Kidney glomerular epithelial cell (primary cell): ENCODE measurements at places on chromosomes 12 and 14.

- DNase-seq: no peak
Observed at GRCh38 chr12:115758183-115758582, 519.3 kb downstream of the MED13L start.

GRCh38 chr12:129909051-129910020, 5.5 kb upstream of the TMEM132D start:
- no peak for DNase-seq

- DNase-seq: no peak
Observed at GRCh38 chr12:103011974-103012763, 54.7 kb downstream of the ASCL1 start.

DNA sequence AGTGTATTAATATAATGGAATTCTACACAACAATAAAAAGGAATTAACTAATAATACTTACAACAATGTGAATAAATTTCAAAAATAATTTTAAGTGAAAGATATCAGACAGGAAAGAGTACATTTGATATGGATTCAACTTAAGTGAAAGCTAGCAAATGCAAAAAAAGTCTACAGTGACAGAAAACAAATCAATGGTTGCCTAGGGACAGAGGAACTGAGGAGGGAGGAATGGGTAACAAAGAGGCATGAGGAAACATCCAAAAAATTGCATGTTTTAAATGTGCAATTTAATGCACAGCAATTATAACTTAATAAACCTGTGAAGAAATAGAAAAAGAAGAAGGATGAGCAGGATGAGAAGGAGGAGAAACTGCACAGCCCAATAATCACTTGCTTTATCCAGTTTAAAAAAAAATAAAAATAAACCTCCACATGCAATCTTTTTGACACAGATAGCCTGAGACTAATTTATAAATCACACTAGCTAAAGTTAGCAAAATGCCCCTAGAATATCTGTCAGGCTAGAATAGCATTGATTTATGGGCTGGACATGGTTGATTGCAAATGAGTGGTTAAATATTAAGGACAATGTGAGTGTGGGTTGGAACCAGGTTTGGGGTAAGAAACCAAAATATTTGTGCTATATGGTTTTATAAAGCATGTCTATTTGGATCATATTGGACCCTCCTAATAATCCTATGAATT, 1089.1 kb downstream of the TRHDE start:
- DNase-seq: peak; percentile 29

GRCh38 chr12:46754550-46754949, 71.2 kb downstream of the SLC38A4 start:
- DNase-seq: no peak

- no peak for DNase-seq
Observed at GRCh38 chr14:99315197-99315596, 43.2 kb upstream of the BCL11B start.

- no peak for DNase-seq
Observed at GRCh38 chr14:100536721-100537445, 50.3 kb downstream of the BEGAIN start.

- no peak for DNase-seq
Observed at GRCh38 chr12:79415321-79415720, 275.4 kb downstream of the PAWR start.

DNA sequence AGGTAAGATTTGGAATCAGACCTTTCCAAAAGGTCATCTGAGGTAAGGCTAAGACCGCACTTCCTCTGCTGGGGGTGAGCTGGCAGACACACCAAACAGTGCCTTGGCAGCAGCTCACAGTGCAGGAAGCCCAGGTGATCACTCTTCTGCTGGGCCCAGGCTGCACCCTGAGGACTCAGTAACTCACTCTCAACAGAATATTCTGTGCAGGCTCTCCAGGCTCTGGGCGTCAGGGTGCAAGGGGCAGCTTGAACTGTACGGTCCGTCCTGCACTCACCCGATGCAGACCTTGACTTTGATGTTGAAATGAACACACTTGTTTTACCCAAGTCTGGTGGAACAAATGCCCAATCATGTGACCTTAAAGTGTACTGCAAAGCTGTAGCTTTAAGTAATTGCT, 6.0 kb downstream of the ALKBH2 start:
- no peak for DNase-seq

- DNase-seq: no peak
Observed at GRCh38 chr12:94250130-94250529, 101.8 kb downstream of the PLXNC1 start.

DNA sequence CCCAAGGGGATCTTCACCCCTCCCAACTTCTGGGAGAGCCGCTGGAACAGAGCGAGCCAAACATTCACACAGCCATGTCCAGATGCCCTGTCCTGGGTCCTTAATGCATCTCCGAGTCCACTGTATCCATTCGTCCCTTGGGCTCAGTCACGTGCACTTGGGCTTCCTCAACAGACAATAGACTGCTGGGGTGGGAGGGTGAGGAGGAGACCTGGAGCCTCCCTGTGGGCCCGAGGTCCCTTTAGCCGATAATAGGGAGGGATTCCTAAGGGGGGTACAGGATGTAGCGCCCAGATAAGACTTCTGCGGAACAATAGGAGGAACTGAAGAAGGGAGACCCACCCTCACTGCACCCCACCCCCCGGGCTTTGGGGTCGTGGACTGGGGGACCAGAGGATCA, 6.7 kb downstream of the ARHGEF25 start:
- DNase-seq: no peak

- DNase-seq: peak; percentile 18
Observed at GRCh38 chr12:121800694-121801594, 2.9 kb upstream of the SETD1B start.

- peak; percentile 59 for DNase-seq
Observed at GRCh38 chr12:19739195-19739776, 300.0 kb downstream of the AEBP2 start.

DNA sequence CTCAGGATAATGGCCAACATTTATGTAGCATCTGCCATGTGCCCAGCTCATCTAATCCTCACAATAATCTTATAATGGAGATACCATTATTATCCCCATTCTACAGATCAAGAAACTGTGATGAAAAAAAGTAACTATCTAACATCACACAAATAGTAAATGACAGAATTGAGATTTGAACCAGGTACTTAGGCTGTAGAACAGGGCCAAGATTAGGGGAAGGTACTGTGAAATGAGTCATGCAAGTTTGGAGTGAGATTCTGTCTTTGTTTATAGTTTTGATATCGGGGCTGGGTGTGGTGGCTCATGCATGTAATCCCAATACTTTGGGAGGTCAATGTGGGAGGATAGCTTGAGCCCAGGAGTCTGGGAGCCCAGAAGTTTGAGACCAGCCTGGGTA, 1.3 kb upstream of the GNPTAB start:
- DNase-seq: no peak

- no peak for DNase-seq
Observed at GRCh38 chr12:95418142-95418541, 55.8 kb upstream of the METAP2 start.

GRCh38 chr12:96070670-96071279, 35.4 kb upstream of the LTA4H start:
- DNase-seq: no peak

DNA sequence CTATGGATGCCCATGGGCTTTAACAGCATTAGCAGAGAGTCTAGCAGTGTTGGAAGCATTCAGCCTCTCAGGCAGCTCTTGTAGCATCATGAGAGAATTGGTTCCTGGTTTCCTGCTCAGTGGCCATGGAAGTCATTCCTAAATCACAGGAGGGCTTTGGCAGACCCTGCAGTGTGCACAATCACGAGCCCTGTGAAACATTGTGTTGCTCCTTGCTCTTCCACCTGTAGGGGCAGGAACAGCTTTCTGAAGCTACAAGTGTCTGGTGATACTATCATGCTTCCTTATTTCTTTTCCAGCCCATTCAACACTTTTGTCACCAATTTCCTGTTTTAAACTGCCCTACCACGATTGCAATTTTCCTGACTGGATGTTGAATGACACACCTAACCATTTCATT, 402.2 kb upstream of the USP15 start:
- DNase-seq: no peak

- DNase-seq: no peak
Observed at GRCh38 chr12:49847161-49847560, 4.3 kb upstream of the BCDIN3D start.

DNA sequence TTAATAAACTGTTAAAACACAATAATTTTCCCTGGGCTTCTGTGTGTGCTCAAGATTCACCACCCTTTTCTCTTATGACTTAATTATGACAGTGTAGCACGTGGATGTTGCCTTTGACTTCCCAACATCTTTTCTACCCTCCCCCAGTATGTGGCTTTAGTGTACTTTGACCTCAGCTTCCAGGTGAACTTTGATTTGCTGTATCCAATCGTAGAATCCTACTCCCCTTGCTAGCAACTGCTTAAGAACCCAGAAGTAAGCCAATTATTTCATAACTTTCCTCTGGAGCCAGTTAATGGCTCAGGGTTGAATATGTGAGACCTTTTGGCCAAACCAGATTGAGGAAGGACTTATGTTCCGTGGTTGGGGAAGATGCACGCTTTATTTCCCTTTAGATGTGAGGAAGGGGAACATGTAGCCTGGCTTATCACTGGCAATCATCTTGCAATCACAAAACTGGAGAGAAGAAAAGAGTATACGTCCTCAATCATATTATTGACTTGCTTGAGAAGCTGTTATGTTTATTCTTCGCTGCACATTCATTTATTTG, 259.6 kb upstream of the ATP2B1 start:
- DNase-seq: no peak

- peak; percentile 69 for DNase-seq
Observed at GRCh38 chr12:105706321-105706972, 376.0 kb downstream of the C12orf75 start.

DNA sequence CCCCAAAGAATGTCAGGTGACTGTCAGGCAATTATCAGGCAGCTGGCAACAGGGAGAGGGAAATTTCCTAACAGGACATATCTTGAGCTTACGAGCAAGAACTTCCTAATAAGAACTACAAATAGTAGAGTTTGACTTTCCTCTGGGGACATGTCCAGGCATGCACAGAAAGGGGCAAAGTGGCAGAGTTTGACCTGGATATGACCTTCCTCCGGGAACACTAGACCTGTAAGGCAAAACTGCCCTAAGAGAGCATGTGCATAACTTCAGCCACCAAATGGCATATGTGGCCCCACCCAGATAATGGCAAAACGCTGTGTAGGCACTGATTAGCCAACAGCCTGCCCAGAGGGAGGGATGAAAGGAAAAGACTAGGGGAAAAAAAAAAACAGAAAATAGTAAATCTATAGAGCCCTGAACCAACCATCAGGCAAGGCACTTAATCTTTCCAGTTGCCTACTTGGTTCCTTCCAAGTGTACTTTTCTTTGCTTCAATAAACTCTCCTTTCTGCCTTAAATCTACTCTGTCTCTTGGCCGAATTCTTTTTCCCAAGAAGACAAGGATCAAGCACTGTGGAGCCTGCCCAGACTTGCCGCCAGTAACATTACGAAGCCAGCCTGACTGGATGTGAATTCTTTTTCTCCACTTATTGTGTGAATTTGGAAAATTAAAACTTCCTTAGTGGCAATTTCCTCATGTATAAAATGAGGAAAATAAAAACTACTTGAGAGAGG, 164.1 kb downstream of the SPTSSA start:
- no peak for DNase-seq

- no peak for DNase-seq
Observed at GRCh38 chr12:53300187-53300586, 692 bp downstream of the MYG1 start.

DNA sequence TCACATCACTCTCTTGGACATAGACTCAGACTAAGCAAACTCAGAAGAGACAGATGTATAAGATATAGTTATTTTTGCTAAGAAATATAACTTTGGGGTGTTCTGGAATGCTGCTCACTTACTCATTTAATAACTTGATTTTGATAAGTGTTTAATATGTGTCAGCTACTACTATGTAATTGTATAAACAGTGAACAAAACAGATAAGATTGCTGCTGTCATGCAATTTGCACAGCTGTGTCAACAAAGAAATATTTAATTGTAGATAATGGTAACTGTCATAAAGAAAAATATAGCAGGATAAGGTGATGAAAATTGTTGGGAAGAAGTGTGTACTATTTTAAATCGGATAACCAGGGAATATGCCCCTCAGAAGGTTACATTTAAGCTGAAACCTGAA, 84.1 kb upstream of the ZDHHC17 start:
- DNase-seq: no peak

GRCh38 chr12:94112121-94112520, 36.3 kb upstream of the PLXNC1 start:
- no peak for DNase-seq

GRCh38 chr14:47567273-47567672, 108.1 kb downstream of the MDGA2 start:
- no peak for DNase-seq

GRCh38 chr12:59651229-59651920, 55.5 kb downstream of the SLC16A7 start:
- peak; percentile 94 for DNase-seq

GRCh38 chr14:69363055-69363454, 35.0 kb downstream of the ERH start:
- no peak for DNase-seq

- DNase-seq: no peak
Observed at GRCh38 chr12:124309231-124309630, 14.3 kb downstream of the RFLNA start.

- no peak for DNase-seq
Observed at GRCh38 chr12:83850531-83850930, 1062.1 kb downstream of the SLC6A15 start.

- no peak for DNase-seq
Observed at GRCh38 chr14:85400678-85401077, 129.3 kb upstream of the FLRT2 start.

GRCh38 chr12:107115119-107115518, 21.8 kb upstream of the CRY1 start:
- DNase-seq: no peak

DNA sequence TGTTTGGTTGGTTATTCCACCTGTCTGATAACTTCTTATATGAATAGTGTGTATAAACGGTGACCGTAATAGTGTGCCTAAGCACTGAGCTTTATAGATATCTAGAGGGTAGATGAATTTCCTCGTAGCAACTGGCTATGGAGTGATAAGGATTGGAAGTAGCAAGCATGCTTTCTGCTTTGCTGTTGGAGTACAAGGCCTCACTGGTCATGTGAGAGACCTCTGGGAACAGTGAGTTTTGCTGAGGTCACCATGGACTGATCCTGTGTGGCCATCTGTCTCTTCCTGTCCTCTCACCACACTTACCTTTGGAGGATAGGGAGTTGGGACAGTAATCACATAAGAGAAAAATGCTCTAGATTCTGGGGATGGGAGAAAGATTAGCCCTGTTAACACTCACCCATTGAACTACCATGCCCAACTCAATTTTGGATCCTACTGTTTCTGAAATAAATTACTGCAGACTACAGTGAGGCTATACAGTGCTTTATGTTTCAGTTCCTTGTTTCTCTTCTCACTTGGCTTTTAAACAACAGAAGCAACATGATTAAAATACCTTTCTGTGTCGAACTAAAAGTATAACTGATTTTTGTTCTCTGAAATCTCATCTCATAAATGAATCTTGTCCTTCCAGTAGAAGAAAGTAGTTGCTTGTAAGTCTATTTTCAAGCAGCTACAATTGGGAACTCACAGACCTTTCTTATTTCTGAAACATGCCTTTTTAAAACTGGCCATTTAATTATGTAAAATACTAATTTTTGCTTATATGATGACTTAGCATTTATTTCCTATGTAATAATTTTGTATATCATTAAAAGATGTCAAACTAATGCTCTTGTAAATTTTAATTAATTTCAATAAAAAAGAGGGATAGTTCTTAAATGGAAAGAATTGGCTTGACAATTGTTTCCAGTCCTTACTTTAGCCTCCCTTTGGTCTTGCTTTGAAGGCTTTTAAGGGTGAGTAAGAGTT, 8.3 kb downstream of the TMX1 start:
- no peak for DNase-seq
